ENCODE measurements at places on chromosomes 7 and 10.

GRCh38 chr7:9945131-9945530, 1028.5 kb upstream of the PHF14 start:
- DNase-seq = no peak

- no peak for DNase-seq
Measured at GRCh38 chr7:128106821-128107220, 75.6 kb upstream of the LRRC4 start.

- no peak for DNase-seq
Measured at GRCh38 chr7:128405471-128406313, 4.1 kb downstream of the IMPDH1 start.

DNA sequence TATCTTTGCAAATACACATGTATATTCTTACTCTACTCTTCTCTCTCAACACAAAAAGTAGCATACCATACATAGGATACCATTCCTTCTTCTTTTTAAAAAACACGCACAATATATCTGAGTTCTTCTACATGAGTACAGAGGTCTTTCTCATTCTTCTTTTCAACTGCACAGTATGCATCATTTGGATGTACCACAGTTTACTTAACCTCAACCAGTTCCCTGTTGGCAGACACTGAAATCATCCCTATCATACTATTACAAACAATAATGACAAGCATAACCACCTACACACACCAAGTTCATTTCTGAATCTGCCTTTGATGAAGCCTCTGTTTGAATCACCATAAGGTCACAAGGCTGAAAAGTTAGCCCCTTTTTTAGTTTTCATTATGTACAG, 25.7 kb upstream of the GGCT start:
- no peak for DNase-seq

- no peak for DNase-seq
Measured at GRCh38 chr7:18889436-18889835, 228.0 kb downstream of the TWIST1 start.

- peak; percentile 40 for DNase-seq
Measured at GRCh38 chr7:90720984-90721760, 125.1 kb downstream of the CDK14 start.

GRCh38 chr7:140316165-140316661, 82.1 kb downstream of the SLC37A3 start:
- DNase-seq = peak; percentile 31

DNA sequence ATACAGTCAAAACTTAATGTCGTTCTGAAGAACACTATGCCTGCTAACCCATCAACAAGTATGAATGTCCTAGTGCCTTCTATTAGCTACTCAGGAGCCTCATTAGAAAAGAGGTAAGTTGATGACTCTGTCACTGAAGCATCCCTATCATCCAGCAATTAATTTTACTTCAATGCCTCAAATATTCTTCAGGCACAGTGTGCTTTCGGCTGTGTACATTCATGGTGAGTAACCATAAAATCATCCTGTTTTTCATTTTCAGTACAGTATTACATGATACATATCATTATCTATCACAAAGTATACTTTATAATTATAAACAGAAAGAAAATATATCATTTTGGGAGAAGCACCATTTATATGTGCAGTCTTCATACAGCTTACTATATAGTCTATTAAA, 495.5 kb upstream of the ZWINT start:
- no peak for DNase-seq

DNA sequence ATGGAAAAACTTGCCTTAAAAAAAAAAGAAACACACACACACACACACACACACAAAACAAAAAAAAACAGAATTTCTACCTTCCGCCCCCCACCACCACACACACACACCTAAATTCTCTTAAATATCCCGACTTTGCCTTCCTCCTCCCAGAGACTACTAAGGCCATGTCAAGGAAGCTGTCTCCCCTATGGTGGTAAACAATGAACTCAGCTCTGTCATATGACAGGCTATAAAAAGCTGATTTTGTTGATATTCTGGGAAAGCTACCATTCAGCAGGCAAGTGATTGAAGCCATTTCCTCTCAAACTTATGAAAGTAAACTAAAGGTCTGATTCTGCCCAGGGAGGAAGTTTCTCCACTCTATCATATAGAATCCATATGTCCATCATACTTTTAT, 471.0 kb downstream of the GFRA1 start:
- no peak for DNase-seq

DNA sequence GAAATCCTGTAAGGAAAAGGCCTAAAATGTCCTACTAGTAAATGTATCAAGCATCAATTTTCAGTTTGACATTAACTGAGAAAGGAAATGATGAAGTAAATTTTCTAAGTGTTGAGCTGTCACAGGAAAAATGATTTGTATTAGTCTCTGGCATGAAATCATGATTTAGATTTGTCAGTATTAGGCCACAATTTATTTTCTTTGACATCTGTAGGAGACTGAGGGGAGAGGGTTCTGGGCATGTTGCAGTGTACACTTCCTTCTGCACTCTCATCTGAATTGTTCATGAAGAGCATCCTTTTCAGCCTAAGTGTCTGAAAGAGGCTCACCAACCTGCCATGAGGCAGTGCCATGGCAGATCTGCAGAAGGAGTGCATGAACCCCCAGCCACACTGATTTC, 15.9 kb downstream of the ADRB1 start:
- DNase-seq = no peak

DNA sequence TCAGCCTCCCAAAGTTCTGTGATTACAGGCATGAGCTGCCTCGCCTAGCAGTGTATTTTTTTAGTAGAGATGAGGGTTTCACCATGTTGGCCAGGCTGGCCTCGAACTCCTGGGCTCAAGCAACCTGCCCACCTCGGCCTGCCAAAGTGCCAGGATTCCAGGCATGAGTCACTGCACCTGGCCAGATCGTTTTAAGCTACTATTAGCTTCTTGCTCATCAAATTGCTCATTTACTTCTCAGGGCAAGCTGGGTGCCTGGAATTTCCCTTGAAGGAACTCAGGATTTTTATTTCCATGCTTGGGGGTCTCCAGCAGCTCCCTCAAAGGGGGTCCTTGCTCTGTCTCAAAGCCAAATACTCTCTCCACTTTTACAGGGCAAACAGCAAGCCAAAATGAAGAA, 798.0 kb upstream of the AUTS2 start:
- DNase-seq = no peak

GRCh38 chr7:20270867-20271266, 53.7 kb upstream of the MACC1 start:
- no peak for DNase-seq

GRCh38 chr7:41110186-41110585, 592.7 kb downstream of the INHBA start:
- DNase-seq = no peak

- no peak for DNase-seq
Measured at GRCh38 chr10:29191674-29192073, 97.2 kb upstream of the LYZL1 start.

DNA sequence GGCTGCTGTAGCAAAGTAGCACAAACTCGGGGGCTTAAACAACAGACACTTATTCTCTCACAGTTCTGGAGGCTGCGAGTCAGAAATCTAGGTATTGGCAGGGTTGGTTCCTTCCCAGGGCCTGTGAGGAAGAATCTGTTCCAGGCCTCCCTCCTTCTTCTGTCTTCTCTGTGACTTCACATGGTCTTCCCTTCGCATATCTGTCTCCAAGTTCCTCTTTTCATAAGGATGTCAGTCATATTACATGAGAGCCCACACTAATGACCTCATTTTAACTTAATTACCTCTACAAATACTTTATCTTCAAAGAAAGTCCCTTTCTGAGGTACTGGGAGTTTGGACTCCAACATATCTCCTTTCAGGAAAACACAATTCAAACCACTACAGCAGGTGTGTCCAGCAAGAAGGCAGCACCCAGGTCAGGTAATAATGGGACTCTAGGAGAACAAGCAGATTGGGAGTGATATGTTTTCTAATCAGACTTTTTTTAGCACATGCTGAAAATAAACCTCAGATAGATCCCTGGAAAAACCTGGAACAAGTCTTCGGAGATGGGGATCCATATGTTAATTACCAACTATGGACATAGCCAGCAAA, 11.7 kb downstream of the CREB5 start:
- no peak for DNase-seq

GRCh38 chr10:64036321-64036930, 515.2 kb downstream of the REEP3 start:
- DNase-seq = no peak

GRCh38 chr7:150468241-150468640, 17.8 kb downstream of the GIMAP8 start:
- no peak for DNase-seq

DNA sequence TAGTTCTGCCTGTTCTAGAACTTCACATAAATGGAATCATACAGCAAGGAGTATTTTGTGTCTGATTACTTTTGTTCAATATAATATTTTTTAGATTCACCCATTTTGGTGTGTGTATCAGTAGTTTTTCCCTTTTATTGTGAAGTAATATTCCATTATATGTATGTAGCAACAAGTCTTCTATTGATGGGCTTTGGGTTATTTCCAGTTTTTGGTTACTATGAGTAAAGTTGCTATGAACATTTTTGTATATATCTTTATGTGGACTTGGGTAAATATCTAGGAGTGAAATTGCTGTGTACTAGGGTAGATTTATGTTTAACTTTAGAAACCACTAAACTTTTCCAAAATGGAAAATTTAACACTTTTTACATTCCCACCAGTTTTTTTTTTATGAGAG, 35.7 kb downstream of the ADK start:
- DNase-seq = no peak

DNA sequence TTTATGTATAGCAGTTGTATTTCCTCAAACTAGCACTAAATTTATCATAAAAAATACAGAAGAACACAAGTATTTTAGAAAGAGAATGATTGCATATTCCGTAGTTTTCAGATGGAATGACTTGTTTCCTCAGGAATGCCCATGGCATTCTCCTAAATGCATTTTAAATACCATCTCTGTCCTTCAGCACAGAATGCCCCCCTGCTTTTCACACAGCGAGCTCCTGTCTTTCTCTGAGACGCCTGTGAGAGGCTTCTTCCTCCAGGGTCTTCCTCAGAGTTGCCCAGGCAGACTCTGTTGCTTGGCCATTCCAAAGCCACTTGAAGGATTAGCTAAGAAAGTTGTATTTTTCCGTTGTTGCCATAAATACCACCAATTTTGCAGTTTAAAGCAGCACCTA, 10.1 kb downstream of the LANCL2 start:
- DNase-seq = no peak

- no peak for DNase-seq
Measured at GRCh38 chr10:123026302-123026701, 17.5 kb downstream of the ACADSB start.

- peak; percentile 50 for DNase-seq
Measured at GRCh38 chr10:123795846-123796590, 95.6 kb downstream of the CPXM2 start.

- no peak for DNase-seq
Measured at GRCh38 chr7:99155211-99155610, 11.3 kb upstream of the SMURF1 start.

GRCh38 chr7:104767826-104768536, 246.0 kb upstream of the KMT2E start:
- no peak for DNase-seq

- no peak for DNase-seq
Measured at GRCh38 chr10:46239993-46240683, 46.7 kb upstream of the ANTXRL start.

DNA sequence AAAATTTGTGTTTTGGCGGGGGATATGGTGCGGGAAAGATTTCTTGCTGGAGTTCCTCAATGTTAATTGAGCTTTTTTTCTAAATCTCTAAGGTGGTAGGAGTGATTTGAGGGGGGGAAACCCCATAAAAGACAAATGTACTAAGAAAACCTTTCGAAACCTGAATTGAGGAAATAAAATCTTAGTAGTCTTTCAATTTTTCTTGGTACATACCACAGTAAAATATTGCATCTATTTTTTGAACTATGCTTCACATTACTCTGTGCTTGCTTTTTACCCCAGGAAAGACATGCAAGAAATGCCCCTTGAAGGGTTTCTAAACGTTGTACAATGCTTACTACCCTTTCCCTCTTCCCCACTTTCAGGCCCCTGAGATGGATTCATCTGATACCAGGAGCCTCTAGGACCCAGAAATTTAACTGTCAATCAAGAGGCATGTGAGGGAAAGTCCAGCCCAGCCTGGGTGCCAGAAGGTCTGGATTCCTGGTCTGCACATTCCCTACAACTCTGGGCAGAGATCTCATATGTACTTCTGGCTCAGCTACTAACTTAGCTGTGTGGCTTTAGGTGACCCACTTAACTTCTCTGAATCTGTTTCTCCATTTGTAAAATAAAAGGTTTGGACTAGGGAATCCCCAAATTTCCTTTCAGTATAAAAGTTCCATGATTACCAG, 5.8 kb upstream of the PDCD4 start:
- no peak for DNase-seq

DNA sequence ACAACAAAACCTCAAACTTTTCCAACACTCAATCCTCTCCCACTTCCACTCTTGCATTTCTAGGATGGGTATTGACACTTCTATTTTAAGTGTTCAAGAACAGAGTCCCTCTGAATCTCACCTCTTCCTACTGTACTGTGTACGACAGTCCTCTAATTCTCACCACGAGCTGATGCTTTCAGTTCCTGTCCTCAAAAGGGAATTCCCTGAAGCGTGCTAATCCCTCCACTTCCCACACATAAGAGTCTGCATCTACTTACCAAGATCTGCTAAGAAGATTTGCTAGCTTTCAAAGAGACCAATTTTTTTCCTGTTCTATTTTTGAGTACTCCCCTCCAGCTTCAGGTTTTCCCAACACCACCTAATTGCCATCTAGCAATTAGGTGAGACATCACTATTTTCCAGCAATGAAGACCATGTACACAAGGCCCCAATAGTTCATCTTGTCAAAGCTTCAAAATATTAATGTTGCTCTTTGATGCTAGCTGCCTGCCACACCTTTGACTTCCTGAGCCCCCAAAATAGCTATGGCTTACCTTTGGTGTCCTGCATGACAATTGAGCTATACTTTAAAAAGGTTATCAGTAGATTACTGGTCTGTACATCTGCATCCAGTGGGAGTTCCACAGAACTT, 54.4 kb downstream of the ARMH3 start:
- no peak for DNase-seq

GRCh38 chr7:79893991-79894390, 240.6 kb upstream of the GNAI1 start:
- DNase-seq = no peak
